ENCODE measurements at places on chromosomes 2 and 18.

- peaks cover 7% of the 10 kb centered on the region for H3K36me3 ChIP-seq
- no peak overlapping the region for H3K4me3 ChIP-seq
- no peaks in the 10 kb centered on the region for H3K27me3 ChIP-seq
- peaks cover 8% of the 10 kb centered on the region for H3K4me1 ChIP-seq
- H3K27ac ChIP-seq = no peak overlapping the region
These were observed 52.6 kb downstream of the SMAD2 start for GRCh38 chr18:47877892-47878291.

- no peaks in the 10 kb centered on the region for H3K36me3 ChIP-seq
- DNase-seq = no peak
- H3K4me1 ChIP-seq = peaks cover 21% of the 10 kb centered on the region
- H3K27me3 ChIP-seq = no peaks in the 10 kb centered on the region
These were observed 60.8 kb upstream of the GLS start for GRCh38 chr2:190819840-190820301.

DNA sequence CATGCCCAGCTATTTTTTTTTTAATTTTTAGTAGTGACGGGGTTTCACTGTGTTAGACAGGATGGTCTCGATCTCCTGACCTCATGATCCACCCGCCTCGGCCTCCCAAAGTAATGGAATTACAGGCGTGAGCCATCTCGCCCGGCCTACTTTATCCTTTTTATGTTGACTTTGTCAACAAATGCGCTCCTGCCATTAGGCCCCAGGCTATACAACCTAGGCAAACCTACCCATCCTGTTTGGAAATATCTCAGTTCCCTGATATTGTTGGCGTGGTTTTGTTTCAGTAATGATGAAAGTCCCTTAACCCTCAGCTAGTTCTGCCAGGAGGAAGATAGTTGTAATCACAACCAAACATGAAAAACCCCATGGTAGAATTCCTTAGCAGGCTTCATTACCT lies 249.4 kb upstream of the SOX11 start:
- H3K27me3 ChIP-seq = no peaks in the 10 kb centered on the region
- H3K36me3 ChIP-seq = no peaks in the 10 kb centered on the region
- no peak overlapping the region for H3K4me3 ChIP-seq
- no peak overlapping the region for H3K27ac ChIP-seq
- H3K4me1 ChIP-seq = no peaks in the 10 kb centered on the region

DNA sequence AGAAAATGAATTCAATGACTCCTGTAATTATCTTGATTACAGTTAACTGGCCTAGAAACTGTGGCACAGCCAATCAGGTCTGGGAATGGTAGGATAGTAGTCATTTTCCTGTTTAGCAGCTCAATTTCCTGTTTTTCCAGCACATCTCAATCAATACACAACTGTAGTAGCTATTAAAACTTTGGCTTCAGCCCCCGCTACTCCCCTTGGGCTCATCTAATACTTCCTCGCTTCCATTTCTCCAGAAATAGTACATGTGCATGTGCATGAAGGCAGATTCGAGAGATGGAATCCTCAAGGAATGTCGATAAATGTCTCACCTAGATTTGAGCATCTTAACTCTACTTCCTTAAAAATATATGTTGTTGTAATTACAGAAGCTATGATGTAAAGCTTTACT lies 9.7 kb downstream of the COBLL1 start:
- H3K36me3 ChIP-seq = no peaks in the 10 kb centered on the region
- peak overlapping the region; percentile 6 for H3K27ac ChIP-seq
- no peak for DNase-seq
- peaks cover 18% of the 10 kb centered on the region for H3K4me1 ChIP-seq
- no peak overlapping the region for H3K4me3 ChIP-seq

- no peak overlapping the region for H3K27ac ChIP-seq
- H3K4me1 ChIP-seq = peaks cover 7% of the 10 kb centered on the region
- no peak for DNase-seq
- no peak overlapping the region for H3K4me3 ChIP-seq
These were observed 20.8 kb downstream of the EIF2AK3 start for GRCh38 chr2:88606371-88607030.
